ENCODE measurements at places on chromosomes 7 and 10.

DNA sequence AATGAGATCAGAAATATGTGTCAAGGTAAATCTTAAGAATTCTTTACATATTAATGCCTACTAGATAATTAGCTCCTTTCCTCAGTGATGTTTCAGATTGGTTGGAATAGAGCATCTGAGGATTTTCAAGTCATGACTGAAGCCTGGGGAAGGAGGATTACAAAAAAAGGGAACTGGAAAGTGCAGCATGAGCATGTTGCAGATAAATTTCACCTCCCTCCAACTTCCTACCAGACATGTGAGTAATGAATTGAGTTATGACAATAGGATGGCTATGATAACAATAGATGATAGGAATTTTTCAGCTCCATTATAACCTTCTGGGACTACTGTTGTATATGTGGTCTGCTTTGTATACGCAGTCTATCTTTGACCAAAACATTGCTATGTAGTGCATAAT lies 104.2 kb upstream of the RAB18 start:
- DNase-seq: no peak

DNA sequence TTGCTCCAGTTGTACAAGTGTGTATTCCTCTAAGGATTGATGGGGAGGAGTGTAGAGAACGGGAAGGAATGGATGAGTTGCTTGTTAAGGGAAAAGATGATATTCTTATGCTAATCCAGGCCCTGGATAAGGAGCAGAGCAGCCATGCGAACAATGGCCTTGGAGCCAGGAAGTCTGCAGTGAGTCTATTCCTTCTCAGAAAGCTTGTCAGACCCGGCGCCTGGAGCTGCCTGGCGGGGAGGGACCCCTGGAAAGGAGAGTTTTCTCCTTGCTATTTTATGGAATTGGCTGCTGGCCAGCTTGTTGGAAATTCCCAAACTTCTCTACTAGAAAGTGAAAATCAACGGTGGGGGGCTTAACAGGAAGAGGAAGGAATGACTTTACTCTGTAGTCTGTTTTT lies 89.1 kb downstream of the MMRN2 start:
- DNase-seq: no peak

DNA sequence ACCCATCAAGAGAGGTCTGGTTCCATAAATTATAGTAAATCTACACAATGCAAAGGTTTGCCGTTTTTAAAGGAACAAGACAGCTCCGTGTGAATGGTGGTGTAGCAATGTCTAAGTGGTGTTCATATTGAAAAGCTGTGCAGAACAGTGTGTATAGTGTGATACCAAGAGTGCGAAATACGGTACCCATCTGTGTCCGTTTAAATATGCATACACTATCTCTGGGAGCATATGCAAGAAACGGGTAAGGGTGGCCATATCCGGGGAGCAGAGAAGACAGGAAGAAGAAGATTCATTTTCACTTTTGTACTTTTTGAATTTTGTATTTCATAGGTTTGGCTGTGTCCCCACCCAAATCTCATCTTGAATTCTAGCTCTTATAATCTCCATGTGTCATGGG lies 102.0 kb downstream of the CCDC3 start:
- no peak for DNase-seq

DNA sequence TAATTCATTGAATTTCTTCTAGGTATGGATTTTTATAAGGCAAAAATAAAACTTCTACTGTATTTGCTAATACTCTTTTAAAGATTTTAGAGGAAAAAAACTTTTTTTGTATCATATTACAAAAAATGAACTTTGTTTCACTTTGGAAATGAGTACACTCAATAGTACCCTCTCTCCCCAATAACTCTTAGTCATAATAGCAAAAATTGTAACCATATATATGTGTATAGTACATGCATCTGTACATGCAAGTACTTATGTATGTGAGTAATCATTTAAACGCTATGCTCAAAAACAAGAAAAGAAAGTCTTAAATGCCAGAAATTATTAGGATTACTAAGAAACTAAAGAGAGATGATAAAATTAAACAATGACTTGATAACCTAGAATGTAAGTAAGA lies 95.9 kb upstream of the HGF start:
- DNase-seq: no peak
